Activated CD4-positive, alpha-beta T cell treated with anti-CD3 and anti-CD28 coated beads, Interleukin-2, amount 50 U/mL, for 48 hours (primary cell): ENCODE measurements at places on chromosomes 6 and 20.

- DNase-seq = no peak
Measured at GRCh38 chr6:161630674-161631073, 356.8 kb upstream of the AGPAT4 start.

- no peak for DNase-seq
Measured at GRCh38 chr6:124870611-124871459, 91.4 kb upstream of the RNF217 start.

- no peak for DNase-seq
Measured at GRCh38 chr6:11006061-11006460, 38.0 kb downstream of the ELOVL2 start.

DNA sequence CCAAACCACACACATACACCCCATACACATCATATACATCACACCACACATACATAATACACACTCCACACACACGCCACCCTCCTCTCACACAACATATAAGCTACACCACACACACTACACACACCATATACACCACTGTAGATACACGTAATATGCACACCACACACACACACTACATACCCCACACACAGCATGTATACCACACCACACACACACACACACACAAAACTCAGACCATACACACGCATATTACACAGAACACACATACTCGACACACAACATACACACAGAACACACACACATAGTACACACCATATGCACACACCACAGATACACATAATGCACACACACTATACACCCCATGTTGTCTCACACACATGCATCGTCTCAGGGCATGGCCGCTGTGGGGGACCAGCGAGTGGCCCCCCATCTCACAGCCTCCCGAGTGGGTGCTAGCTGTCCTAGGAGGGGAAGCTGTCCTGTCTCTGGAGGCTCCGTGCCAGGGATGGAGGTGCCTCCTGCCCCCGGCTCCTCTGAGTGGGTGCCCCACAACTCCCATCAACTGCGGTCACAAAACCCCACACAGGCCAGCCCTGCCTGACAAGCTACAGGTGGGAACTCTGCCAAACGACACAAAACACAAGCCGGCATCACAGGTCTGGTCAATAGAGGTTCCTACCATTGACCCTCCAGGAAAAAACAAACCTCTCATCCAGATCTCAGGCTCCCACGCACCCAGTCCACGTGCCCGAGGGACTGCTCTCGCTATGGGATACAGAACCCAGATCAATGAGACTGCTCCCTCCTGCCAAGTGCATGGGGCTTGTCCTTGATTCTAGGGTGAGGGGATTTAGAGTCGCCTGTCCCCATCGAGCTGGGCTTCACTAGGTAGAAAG is 49.1 kb downstream of the DACT2 start:
- DNase-seq = no peak

DNA sequence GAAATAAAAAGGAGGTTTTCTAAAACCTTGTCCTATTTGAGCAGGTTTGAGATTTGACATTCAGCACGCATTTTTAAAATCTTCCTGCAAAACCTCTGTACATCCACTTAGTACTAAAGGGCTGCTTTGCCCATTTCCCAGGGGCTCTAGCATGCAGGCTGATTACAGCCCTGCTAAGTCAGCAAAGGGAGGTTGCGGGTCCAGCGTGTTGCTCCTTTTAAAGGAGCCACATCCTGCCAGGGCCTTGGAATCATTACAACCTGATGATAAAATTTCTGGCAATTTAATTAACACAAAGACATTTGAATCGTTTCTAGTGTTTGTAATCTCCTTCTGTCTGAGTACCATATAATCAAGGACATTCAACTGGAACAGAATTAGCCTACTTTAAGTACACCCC is 455.1 kb upstream of the CITED2 start:
- no peak for DNase-seq

GRCh38 chr6:155200012-155200411 is 63.8 kb upstream of the CLDN20 start:
- DNase-seq = no peak

DNA sequence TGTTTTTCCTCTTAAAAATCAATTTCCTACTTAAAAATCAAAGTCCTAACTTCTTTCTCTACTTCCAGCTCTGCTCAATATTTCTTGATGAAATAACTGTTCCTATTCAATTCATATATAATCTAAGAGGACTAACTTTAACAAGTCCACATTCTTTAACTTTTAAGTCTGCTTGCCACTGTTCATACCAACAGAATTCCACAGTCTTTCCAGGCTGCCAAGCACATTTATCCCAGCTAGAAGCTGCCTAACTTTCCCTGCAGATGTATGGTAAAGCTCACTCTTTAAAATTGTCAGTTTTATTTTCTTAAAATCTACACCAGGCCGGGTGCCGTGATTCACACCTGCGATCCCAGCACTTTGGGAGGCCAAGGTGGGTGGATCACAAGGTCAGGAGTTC is 11.5 kb downstream of the CALHM6 start:
- DNase-seq = no peak

- DNase-seq = no peak
Measured at GRCh38 chr20:62889411-62889810, 27.8 kb upstream of the TCFL5 start.

- no peak for DNase-seq
Measured at GRCh38 chr6:109477725-109478124, 5.3 kb downstream of the ZBTB24 start.

DNA sequence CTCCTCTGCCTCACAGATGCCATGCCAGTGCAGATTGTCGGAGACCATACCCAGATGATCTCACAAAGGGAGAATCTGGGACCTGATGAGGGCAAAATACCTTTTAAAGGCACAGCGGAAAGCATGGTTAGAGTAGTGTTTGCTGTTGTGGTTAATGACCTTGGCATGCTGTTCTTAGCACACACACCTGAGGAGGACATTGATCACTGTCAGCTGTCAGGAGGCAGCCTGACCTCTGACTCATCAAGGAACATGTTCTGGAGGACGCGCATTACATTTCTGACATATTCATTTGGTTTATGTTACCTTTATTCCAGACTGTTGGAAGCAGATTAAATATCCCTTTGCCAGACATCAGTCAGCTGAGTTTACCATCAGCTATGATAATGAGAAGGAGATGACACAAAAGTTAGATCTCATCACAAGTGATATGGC is 57.1 kb downstream of the GOPC start:
- no peak for DNase-seq

GRCh38 chr6:40425192-40425919 is 161.8 kb downstream of the LRFN2 start:
- DNase-seq = no peak

DNA sequence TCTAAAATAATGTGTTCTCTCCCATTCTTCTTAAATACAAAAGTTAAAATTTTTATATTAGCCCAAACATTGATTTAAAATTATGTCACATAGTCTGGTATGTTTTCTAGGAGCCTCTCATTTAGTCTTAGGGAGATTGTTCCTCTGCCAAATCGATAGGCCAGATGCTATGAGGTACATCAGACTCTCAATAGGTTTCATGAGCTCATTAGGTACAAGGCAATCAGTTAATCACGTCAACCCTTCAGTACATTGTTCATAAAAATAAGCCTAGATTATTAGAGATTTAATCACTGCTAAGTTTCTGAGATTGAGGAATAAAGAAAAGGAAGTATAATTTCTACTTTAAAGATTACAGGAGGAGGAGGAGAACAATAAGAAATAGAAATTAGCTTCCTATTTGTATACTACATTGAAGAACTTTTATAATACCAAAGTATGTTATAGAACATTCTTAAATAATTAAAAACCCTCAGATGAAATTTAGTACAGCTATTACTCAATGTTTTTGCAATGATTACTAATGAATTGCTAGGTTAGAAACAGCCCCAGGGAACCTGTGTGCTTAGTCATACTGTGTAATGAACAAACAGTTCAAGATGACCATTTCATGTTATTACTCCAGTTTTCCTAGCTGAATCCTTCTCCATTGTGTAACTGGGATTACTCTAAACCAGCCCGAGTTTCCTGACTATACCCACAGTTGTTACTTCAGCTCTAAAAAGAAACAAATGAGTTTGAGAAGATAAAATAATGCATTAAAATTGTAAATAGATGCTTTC is 117.0 kb downstream of the BMP5 start:
- no peak for DNase-seq
